ENCODE measurements at places on chromosomes 7 and 10. TPM values are rescaled to one million over a fixed set of nuclear protein-coding genes. Genes with fewer than 3 reads are reported as not detected.

DNA sequence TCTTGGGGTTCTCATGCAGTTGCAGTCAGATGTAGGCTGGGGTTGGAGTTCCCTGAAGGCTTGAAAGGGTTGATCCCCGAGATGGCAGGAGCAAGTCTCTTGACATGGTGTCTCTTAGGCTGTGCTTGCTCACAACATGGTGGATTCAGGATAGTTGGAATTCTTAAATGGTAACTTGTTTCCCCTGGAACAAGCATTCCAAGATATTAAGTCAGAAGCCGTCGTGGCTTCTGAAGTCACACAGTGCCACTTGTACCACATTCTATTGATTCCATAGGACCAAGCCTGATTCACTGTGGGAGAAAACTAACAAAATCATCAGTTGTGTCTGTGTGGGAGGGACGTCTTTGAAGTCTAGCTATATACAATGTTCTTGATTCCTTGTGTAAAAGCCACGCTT is 3.5 kb upstream of the SLC35B4 start:
- no peak for DNase-seq

DNA sequence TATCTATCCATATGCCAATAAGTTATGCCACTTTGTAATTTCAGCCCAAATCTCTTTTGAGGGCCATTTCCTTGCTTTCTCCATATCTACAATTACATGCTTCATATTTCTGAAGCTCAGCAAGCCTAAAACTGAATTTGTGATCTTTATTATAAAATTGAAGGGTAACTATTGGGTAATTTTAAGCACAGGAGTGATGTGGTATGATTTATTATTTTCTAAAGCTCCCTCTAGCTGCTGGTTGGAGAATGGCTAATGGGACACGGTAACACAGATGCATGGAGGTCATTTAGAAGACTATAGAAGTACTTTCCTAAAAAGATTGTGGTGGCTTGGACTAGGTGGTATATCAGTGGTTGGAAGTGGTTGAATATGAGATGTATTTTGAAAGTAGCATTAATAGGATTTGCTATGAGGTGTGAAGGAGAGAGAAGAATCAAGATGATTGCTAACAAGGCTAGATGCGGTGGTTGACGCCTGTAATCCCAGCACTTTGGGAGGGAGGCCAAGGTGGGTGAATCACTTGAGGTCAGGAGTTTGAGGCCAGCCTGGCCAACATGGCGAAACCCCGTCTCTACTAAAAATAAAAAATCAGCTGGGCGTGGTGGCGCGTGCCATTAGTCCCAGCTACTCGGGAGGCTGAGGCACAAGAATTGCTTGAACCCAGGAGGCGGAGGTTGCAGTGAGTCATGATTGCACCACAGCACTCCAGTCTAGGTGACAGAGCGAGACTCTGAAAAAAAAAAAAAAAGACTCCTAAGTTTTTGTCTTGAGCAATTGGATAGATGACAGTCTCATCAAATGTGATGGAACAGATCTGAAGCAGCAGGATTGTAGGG is 13.9 kb downstream of the KLHDC10 start:
- no peak for DNase-seq

- no peak for DNase-seq
These were observed 202.2 kb downstream of the ZEB1 start for GRCh38 chr10:31520986-31521831.

GRCh38 chr7:44080686-44081265 is 1.6 kb downstream of the POLM start:
- no peak for DNase-seq

- no peak for DNase-seq
These were observed 360.0 kb downstream of the MAGI2 start for GRCh38 chr7:79093421-79093820.

DNA sequence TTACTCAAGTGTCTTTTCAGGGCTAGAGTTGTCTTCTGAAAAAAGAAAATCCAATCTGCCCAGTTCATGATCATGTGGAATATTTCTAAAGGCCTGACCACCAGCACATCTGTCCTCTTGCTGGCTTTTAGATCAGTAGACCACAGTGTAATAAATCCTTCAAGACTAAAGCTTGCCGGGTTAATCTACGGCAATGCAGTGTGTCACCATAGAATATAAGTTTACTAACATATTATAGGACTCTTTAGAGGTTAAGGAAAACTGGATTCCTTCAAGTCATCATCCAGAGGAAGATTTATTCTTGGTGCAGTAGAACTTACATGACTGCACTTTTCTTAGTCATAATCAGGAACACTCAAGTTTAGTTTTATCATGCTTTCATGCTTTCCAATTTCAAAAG is 349.5 kb downstream of the SEMA3D start:
- DNase-seq = no peak

- no peak for DNase-seq
These were observed 130.2 kb upstream of the CTTNBP2 start for GRCh38 chr7:118003476-118003875.

- no peak for DNase-seq
These were observed 66.1 kb upstream of the ABLIM1 start for GRCh38 chr10:114723991-114724715.

- no peak for DNase-seq
These were observed 38.6 kb downstream of the BPGM start for GRCh38 chr7:134685250-134685649.

DNA sequence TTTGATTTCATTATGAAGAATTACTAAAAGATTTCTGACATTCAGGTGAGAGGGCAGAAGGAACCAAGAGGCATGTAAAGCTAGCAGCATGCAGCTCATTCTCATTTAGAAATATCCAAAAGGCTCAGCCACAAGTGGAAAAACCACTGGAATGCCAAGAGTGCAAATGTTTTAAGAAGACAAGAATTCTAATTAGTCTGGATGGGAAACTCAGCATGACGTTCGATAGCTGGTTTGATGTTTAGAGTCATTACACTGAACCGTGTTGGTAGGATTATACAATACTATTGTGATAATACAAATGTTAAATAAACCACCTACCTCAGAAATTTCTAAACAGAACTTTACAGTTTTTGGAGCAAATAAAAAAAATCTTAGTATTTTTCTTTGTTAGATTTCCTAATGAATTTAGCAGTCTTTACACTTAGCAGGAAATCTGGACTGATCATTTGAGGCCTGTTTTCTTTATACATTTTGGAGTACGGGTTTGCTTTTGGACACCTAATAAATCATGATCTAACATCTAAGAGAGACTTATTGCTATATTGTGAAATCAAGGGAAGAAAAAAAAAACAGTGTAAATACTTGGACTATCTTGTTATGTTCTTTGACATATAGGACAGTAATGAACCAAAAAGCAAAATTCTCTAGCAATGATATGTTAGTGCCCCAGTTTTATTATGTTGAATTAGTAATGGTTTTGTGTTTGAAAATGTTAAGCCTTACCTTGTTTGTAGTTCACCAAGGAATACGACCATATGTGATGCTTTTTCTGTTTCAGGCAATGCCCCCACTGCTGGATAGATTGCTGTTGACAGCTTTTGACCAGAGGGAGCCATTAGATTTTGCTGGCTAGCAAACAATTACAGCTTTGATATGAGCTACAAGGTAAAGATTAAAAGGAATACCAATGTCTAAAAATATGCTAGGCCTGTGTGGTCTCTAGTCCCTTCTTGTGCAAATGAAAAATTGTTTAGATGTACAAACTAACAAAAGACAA is 354.1 kb upstream of the SEMA3A start:
- no peak for DNase-seq

GRCh38 chr7:102054158-102054557 is 232.5 kb upstream of the SH2B2 start:
- DNase-seq = no peak

DNA sequence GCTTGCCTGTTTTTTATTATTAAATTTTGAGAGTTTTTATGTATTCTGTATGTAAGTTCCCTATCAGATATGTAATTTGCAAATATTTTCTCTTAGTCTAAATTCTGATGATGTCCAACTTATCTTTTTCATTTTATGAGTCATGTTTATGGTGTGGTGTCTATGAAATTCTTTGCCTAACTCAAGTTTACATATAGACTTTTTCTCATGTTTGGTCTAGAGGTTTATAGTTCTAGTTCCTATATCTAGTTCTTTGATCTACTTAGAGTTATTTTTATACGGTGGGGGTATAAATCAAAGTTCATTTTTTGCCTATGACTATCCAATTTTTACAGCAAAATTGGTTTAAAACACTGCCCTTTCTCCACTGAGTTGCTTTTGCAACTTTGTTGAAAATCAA is 26.3 kb upstream of the CCDC7 start:
- no peak for DNase-seq

GRCh38 chr7:5282543-5283316 is at the start of gene SLC29A4:
Gene SLC29A4, plus strand, starts transcription at chr7:5282943. Its CDS starts 4,874 bp downstream, at chr7:5287817.
- DNase-seq = no peak

- DNase-seq = peak; percentile 35
These were observed 98.9 kb downstream of the DYNC1I1 start for GRCh38 chr7:95871075-95871848.

DNA sequence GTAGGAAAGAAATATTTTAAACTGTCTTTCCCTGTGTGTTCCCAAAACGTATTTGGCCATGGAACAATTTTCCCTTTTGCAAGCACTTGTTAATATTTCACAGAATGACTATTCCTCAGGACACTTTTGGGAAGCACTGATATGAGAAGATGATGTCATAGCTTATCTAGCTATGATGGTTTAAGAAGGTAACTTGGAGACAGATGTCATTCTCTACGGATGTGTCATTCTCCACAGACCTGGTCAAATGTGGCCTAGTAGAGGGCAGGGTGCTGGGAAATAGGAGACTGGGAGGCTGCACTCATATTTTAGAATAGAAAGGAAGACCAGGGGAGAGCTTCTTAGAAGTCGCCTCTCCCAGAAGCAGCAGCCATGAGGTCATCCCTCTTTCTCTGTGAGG is 220.7 kb upstream of the GLI3 start:
- no peak for DNase-seq

DNA sequence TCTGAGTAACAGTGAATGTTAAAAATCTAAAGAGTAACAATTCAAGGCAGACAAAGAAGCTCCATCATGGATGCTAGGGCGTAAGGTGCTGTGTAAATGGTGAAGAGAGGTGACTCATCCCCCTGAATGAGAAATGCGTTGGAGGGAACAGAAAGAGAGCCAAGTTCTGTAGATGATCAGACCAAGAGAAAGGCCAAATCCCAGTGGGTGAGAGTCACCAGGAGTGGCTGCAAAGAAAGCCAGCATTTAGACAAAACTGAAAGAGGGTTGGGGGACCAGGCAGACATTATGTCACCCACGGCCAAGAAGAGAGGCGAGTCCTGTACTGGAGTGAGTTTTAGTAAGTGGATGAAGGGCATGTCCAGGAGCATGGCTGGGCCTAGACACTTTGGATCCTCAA is 153.1 kb downstream of the TRIL start:
- no peak for DNase-seq

GRCh38 chr10:131822692-131823245 is 78.0 kb upstream of the PPP2R2D start:
- DNase-seq = no peak

DNA sequence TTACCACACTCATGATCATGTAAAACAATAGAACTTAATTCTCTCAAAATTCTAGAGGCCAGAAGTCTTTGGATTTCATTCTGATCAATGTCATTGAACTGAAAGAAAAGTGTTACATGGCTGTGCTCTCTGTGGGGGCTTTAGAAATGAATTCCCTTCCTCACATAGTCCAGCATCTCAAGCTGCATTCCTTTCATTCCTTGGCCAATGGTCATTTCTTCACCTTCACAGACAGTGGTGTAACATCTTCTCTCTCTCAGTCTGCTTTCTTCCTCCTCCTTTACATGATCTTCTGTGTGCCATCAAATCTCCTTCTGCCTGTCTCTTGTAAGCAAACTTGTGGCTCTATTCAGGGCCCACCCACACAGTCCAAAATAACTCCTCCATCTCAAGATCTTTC is 735.3 kb downstream of the SUGCT start:
- DNase-seq = no peak

GRCh38 chr7:115009139-115009538 is 87.2 kb downstream of the MDFIC start:
- DNase-seq = no peak

DNA sequence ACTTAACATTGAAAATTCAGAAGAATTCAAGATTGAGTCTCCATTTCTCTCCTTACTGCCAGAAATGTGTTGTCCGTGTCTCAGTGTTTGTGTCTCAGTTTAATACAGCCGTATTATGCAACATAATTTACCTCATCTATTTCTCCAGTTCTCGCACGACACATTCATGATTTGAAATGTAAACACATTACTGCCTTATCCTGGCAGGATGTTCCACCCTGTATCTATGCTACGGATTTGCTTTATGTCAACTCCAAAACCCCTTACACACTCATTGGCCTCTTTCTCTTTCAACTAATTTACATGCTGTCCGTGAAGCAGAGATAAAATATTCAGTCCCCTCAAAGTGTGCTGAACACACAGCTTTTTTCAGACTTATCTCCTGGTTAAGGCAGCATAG is 653.7 kb upstream of the SEMA3D start:
- no peak for DNase-seq

GRCh38 chr7:151371266-151371665 is 29.7 kb downstream of the NUB1 start:
- no peak for DNase-seq

DNA sequence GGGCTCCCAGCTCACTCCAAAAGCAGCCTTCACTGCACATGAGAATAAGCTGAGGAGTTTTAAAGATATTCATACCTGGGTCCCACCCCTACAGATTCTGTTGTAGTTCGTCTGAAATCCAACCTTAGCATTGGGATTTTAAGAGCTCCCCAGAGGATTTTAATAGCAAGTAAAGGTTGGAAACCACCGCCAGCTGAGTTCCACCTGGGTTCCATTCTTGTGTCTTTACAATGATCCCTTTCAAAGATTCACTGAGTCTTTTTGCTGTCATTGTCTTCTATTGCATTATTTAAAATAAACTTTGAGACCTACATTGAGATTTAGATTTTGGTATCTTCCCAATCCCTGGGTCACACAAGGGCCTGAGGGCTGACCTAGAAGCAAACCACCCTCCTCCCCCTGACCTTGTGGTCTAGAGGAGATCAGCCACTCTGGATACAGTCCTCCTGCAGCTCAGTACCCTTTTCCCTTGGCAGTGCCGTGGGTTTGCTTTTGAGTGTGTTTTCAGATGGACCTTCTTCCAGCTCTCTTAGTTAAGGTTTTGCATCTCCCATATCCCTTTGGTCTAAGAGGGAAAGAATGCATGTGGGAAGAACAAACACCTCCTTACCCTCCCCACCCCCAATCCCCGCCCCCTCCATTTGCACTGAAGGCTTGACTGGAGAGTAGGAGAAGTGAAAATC is 22.6 kb upstream of the SIRT1 start:
- DNase-seq = no peak

DNA sequence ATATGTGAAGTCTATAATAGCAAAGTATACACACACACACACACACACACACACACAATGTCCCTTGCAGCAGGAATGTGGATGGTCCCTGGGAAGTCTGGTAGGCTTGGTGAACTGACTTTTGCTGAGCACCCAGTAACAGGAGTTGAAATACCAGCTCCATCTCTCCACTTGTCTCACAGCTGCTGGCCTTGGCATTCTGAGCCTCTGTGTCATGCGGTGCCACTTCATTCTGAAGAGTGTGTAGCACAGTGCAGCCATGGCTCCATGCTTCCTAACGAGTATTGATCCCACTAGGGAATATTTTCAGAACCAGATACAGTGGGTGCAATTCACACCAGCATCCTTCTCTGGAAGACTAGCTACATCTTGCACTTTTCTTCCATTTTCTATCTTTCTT is 192.4 kb downstream of the ADARB2 start:
- DNase-seq = no peak

The IKZF1 gene
- polyA plus RNA-seq = 2.6 TPM

The MRLN gene
- not detected for polyA plus RNA-seq

The NKX2-3 gene
- polyA plus RNA-seq = not detected

The C7orf25 gene
- 6.1 TPM for polyA plus RNA-seq

The GLCCI1 gene
- 41.6 TPM for polyA plus RNA-seq

The RAPGEF5 gene
- polyA plus RNA-seq = 33.6 TPM

The MBL2 gene
- polyA plus RNA-seq = not detected

The RHOBTB1 gene
- polyA plus RNA-seq = 58.5 TPM

The STRA8 gene
- 0.21 TPM for polyA plus RNA-seq

The HACD1 gene
- polyA plus RNA-seq = 2.3 TPM

The OSBPL3 gene
- polyA plus RNA-seq = 3.1 TPM

The VWDE gene
- 4.4 TPM for polyA plus RNA-seq

All from left renal pelvis (tissue), 4 donors.